ENCODE measurements at places on chromosomes 2 and 18.
A peak's percentile ranks its signal among the peaks of the same experiment; 100 is the strongest.

DNA sequence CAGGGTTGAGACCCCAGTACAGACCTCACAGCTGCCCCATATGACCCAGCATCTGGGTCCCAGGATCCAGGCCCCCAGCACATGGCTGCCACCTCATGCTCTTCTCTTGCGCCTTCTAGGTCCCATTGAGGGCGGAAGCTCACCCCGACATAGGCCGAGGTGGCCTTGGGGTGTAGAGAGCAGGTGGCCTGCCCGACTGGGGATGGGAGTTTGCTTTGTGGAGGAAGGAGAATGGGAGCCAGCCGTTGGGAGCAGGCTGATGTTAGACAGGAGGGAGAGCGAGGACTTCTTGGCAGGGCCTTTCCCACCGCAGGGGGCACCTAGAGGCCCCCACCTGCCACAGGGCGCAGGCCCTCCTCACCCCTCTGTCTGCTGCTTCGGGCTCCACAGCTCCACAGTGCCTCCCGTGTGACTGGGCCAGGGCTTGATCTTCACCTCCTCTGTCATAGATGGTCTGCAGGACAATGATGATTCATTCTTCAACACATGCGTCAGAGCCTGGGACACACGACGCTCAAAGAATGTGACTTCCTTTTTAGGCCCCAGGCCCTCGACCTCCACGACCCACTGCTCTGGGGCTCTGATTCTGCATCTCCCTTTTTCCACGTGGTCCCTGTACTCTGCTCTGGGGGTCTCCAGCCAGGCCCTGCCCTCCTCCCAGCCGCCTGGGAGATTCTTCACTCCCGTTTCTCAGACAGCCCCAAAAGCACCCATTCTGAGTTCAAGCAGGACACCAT, 86.6 kb upstream of the ODC1 start:
- no peak for DNase-seq

DNA sequence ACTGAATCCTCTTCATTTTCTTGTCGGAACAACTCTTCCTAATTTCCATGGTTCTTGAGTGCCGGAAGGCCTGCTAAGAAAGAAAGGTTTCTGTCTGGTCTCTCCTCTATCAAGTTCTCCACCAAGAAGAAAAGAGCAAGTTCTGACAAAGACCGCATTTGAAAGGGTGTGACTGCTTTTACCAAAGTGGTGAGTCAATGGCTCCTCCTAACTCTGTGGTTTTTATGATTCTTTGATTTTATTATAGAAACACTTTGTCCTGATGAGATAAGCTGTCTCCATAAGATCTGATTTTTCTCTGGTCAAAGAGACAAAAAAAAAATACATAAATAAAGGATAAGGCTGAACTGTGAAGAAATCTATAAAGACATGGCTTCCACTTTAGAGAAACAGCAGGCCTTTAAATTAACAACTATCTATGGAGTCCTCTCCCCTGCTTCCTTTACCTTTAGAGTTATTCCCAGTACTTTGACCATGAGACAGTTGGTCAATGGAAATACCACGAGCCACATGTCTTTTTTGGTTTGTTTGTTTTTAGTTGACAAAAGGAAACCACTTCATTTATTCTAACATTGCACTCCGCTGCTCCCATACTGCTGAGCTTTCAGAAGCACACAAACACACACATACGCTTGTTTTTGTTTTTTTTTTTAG, 67.7 kb downstream of the REL start:
- DNase-seq, result no peak

DNA sequence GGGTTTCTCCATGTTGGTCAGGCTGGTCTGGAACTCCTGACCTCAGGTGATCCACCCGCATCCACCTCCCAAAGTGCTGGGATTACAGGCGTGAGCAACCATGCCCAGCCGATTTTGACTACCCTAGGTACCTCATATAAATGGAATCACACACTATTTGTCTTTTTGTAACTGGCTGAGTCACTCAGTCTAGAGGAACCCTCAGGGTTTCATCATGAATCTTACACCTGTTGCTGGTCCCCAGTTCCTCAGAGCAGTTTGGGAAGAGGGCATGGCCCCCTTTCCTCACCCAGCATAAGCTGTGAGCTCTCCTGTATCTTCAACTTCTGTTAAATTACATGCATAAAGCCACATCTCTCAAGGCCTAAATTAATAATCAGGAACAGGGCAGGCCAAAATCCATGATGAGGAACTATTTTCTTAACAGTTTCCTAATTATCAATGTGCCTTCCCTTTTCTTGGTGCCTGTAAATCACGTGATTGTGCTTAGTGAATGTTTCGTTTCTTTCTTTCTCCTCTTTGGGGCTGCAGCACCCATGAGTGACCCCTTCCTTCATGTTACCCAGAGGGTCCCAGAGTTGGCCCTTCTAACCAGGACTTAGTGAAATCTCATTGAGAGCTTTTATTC, 20.9 kb downstream of the DYSF start:
- DNase-seq, result no peak

DNA sequence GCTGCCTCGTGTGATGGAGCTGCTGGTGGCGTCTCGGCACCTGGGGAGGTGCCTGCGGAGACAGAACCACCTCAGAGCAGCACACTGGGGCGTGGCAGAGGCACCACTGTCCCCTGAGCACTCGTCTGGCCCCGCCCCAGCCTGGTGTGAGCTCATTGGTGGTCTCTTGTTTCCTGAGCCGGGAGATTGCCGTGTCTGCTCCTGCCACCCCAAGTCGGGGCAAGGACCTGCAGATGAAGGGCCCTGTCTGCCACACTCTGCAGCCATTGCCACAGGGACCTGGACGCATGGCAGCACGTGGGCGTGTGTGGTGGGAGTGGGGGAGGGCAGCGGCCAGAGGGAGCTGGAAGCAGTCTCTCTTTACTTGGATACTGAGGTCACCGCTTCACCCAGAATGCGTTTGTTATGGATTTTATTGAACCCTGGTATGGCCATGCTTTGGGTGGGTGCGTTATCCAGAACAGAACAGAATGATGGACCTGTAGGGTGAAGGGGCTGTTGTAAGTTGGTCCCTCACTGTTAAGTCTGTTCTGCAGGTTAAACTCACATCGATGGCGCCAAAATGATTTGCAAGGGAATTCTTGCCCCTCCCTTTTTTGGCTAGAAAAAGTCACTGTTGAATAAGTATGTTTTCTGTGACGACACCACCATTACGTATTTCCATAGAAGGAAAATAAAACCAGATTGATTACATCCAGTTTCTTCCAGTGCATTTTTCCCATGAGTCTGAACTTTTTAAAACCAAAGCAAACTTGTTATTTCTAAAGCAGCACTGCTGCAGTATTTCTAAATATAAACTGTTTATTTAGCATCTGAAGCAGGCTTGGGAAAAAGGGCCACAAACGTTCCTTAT, 92.0 kb downstream of the USP40 start:
- DNase-seq, result no peak

DNA sequence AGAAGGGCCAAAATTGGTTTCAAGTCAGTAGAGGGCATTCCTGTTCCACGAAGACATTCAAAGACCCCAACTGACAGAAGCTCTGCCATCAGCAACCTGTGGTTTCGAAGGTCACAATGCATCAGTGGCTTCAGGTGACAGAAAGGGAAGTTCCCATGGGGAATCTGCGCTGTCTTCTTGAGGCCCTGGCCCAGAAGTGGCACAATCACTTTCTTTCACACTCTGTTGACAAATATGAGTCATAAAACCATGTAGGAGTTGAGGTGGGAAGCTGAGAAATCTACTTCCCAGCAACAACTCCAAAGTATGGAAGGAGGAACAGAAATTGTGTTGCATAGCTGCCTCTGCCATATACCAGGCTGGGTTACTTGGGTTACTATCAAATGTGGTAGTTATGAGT, 621.1 kb upstream of the FANCL start:
- DNase-seq, result no peak

- peak; percentile 18 for DNase-seq
Observed at GRCh38 chr18:22703883-22704585, 229.1 kb upstream of the RBBP8 start.

GRCh38 chr2:210611466-210611865, 55.1 kb downstream of the CPS1 start:
- DNase-seq, result no peak
